ENCODE measurements at places on chromosomes 3 and 15. TPM values are rescaled to one million over a fixed set of nuclear protein-coding genes. Genes with fewer than 3 reads are reported as not detected.

DNA sequence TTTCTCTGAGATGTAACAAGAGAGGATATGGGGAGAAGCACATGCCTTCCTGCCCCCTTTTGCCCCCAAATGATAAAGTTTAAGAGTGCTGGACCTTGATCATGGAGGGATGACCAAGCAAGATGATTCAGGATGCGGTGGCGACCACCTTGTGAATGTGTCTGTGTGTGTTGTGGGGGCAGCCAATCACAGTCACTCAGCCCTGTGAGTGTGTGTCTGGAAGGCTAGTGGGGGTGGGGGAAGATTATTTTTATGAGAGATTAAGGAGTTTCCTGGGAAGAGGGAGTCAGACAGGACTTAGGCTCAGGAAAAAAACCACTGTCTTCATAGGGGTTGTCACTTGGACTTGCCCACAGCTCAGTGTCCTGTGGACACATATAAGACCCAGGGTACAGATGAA is 57.8 kb upstream of the KY start:
- no peak for DNase-seq

GRCh38 chr15:49622561-49622960 is 1.7 kb downstream of the DTWD1 start:
- DNase-seq: no peak

DNA sequence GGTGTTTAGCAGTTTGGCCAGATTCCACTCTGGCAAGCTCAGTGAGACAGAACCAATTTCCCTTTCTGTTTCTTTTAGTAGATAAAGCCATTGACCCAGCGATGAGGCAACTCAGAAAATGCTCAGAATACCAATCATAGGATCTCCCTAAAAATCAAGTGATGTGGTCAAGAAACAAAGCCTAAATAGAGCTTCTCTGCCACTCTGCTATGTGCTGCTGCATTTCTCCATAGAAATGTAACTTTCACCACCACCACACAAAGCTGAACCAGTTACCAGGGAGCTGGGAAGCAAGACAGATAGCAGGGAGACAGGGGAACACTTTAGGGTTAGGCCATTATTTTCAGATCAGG is 109.8 kb downstream of the RPL22L1 start:
- DNase-seq: no peak

DNA sequence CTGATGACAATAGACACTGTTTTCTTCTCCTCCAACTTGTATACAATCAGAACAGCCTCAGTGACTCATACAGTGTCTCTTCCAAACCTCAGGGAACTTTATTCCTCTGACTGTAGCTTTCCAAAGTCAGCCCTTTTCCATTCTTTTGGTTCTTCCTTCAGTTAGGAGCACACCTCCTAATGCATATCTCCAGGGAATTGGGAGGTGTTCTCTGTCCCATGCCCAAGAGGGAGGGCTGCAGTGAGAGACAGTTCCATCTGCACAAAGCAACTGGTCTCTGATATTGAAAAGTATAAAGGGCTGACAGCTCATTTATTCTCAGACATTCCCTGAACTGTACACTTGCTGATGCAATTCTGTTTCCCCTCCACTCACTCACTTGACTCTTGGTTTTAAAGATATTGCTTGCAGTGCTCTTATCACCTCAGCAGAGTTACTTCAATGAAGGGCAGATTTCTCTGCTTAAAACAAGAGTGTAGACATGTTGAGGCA is 337.8 kb upstream of the TBC1D5 start:
- DNase-seq: no peak

GRCh38 chr3:151811474-151811873 is 2.4 kb upstream of the AADAC start:
- DNase-seq: no peak

DNA sequence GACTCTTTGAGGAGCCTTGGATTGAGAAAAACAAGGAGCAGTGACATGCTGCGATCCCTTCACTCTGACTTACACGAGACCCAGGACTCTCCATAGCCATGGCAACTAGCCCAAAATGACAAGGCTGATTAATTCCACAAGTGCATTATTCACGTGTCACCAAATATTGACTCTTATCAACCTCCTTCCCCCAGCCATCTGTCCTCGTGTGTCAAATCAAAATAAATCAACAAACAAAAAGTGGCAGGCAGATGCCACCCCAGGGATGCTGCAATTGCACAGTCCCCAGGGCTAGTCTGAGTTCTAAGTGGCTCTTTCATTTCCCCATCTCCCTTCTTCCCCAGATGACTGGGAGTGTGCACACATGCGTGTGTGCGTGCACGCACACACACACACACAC is 104.9 kb downstream of the AQP9 start:
- no peak for DNase-seq

- DNase-seq: no peak
Observed at GRCh38 chr3:197713477-197713822, 23.3 kb downstream of the RUBCN start.

GRCh38 chr15:32152574-32152973 is 122.3 kb downstream of the CHRNA7 start:
- DNase-seq: no peak

DNA sequence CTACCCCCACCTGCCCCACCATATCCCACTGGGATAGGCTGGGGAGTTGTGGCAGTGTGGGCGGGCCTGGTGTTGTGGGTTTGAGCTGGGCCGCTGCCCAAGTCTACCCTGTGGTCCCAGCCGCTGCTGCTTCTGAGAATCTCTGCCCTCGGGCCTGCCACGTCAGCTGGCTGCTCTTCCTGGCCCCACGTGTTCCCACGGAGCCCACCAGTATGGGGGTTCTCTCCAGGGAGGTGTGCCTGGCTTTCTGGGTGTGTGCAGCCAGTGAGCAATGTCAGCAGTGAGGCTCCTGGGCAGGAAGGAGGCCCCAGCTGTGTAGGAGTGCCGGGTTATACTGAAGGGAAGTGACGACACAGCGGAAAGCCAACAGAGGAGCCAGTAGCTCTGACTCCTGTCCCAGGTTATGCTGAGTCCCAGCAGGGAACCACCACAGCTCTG is 10.5 kb downstream of the GNAI2 start:
- peak; percentile 63 for DNase-seq

GRCh38 chr3:114756506-114757279 is 390.4 kb downstream of the ZBTB20 start:
- DNase-seq: no peak

DNA sequence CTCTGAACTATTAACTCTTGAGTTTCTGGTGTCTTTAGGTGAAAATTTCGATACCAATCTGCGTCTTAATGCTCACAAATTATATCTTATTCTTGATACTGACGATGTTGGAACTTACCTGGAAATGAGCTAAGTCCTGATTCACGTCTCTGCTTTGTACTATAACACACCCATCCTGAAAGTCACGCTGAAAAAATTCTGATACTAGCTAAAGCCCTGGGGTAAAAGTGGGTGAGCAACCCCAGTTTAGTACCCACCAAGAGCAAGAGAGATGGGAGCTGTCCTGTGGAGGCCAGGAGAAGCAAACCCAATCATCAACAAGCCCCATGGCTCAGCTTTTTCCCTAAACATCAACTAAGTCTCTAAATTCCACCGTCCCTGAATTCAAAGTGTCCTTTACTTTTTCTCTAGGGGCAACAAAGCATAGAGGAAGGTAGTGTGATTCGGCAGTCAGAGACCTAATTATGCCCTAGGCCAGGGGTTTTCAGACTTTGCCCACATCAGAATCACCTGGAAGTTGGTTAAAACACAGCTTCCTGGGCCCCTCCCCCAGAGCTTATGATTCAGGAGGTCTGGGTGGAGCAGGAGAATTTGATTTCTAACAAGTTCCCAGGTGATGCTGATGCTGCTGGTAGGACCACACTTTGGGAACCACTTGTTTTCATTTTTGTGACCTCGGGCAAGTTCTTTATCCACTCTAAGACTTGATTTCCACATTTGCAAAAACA is 90.2 kb downstream of the OSBPL10 start:
- no peak for DNase-seq

GRCh38 chr3:129845956-129846355 is 47.6 kb downstream of the TMCC1 start:
- DNase-seq: no peak

GRCh38 chr3:85592256-85592655 is 633.5 kb downstream of the CADM2 start:
- no peak for DNase-seq

GRCh38 chr3:153621953-153622352 is 459.9 kb downstream of the RAP2B start:
- DNase-seq: no peak

DNA sequence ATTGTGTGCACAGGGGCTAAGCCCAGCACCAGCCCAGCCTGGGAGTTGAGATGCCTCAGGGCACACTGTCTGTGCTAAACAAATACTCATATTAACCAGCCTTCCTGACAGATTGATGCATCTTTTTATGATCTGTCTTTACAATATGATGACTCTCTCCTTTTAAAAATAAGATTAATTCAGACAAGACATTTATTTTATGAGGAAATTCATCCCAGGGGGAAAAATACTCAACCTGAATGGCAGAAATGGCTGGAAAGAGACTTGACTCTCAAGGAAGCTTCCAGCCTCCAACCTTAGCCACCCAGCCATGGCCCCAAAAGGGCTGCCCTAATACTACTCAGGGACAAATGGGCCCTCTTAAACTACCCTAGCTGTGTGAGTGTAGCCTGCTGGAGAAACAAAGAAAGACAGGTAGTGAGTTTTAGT is 46.9 kb downstream of the NOX5 start:
- peak; percentile 22 for DNase-seq

The PLA2G4F gene
- not detected for total RNA-seq

The TMED3 gene
- 46.4 TPM for total RNA-seq

The CFAP100 gene
- total RNA-seq: 0.44 TPM

The GASK1A gene
- 5.3 TPM for total RNA-seq

The SERINC4 gene
- 0.17 TPM for total RNA-seq

The LOXL1 gene
- total RNA-seq: 9.1 TPM

The COL6A6 gene
- total RNA-seq: 0.07 TPM

The GOLGA8G gene
- not detected for total RNA-seq

The PAK6 gene
- total RNA-seq: 7.4 TPM

The MAPKAPK3 gene
- 57.0 TPM for total RNA-seq
